PC-9 (cell line): ENCODE measurements at places on chromosomes 1 and 21. TPM values are rescaled to one million over a fixed set of nuclear protein-coding genes. Genes with fewer than 3 reads are reported as not detected.

C1orf141 gene
- total RNA-seq: not detected in 2 replicates

SPRR2F gene
- total RNA-seq: not detected in 2 replicates

LCE3E gene
- total RNA-seq: not detected in 2 replicates

BRINP3 gene
- total RNA-seq: not detected in 2 replicates

LCE3A gene
- total RNA-seq: not detected in 2 replicates

IGFN1 gene
- total RNA-seq: 4.3 TPM in 2 replicates

DIO1 gene
- total RNA-seq: not detected in 2 replicates

LEPROT gene
- 80.1 and 113 TPM in 2 replicates for total RNA-seq

RFX5 gene
- total RNA-seq: 73.6 and 75.7 TPM in 2 replicates

CDCA8 gene
- total RNA-seq: 42.8 and 57.9 TPM in 2 replicates

WNT3A gene
- total RNA-seq: 0.24 and 0.53 TPM in 2 replicates

NFASC gene
- not detected in 2 replicates for total RNA-seq

DEGS1 gene
- total RNA-seq: 19.2 and 20.0 TPM in 2 replicates

VWA5B1 gene
- total RNA-seq: not detected in 2 replicates

RASAL2 gene
- 47.8 and 54.1 TPM in 2 replicates for total RNA-seq

B3GALT2 gene
- not detected in 2 replicates for total RNA-seq

CHRNB2 gene
- total RNA-seq: not detected in 2 replicates

GBP6 gene
- total RNA-seq: 2.0 and 2.2 TPM in 2 replicates

CD1E gene
- not detected in 2 replicates for total RNA-seq
